ENCODE measurements at places on chromosomes 5 and 9.
A peak's percentile ranks its signal among the peaks of the same experiment; 100 is the strongest.

DNA sequence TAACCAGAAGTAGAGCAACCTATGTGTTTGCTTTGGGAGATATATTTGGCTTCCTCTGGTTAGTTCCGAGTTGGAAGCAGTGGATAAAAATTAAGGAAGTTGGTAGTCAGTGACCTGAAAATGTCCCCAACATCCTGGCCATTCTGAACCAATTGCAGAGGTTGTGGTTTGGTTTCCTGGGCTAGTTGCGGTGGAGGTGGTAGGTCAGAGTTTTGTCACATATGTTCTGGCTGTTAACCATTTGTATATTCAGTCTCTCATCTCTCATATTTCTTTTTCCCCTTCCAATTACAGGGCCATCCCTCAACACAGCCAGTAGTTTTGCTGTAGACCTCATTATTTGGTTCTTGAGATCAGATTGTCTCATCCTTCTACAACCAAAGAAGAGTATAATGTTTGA lies 1026.9 kb downstream of the PTPRD start:
- no peak for DNase-seq

- no peak for DNase-seq
Observed at GRCh38 chr5:112634166-112634565, 103.5 kb upstream of the APC start.

DNA sequence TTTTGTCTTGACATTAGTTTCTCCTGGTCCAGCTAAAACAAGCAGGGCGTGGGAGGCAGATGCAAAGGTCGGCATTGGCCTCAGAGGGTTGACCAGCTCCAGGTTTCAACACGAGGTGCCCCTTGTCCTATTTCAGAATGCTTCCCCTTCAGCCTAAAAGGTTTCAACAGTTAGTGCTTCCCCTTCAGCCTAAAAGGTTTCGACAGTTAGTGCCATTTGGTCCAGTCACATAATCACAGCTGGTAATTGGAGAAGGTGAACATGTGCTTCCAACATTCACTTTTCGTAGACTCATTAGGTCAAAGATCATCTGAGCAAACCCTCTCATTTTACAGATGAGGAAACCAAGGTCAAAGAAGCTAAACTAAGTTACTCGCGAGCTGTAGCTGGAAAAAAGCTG lies 270.3 kb upstream of the MAP3K1 start:
- DNase-seq, result no peak

GRCh38 chr9:11319538-11319937 lies 706.7 kb upstream of the PTPRD start:
- no peak for DNase-seq

- no peak for DNase-seq
Observed at GRCh38 chr5:14395411-14395810, 186.2 kb upstream of the OTULINL start.

DNA sequence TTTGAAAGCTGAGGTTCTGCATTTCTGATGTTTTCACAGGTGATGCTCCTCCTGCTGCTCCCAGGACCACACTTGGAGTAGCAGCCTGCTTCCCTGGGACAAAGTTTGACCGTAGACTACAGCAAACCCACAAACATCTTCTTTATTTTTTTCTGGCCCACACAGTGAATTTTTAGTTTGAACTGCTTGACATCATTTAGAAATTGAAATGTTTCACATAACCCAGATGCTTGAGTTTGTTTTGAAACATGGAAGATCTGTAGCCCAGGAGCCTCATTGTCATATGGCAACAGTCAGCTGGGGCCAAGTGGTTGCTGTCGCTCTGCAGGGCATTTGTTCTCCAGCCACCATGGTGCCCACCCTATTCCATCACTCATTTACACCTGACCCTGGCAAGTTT lies 8.4 kb downstream of the SH3TC2 start:
- DNase-seq, result no peak

DNA sequence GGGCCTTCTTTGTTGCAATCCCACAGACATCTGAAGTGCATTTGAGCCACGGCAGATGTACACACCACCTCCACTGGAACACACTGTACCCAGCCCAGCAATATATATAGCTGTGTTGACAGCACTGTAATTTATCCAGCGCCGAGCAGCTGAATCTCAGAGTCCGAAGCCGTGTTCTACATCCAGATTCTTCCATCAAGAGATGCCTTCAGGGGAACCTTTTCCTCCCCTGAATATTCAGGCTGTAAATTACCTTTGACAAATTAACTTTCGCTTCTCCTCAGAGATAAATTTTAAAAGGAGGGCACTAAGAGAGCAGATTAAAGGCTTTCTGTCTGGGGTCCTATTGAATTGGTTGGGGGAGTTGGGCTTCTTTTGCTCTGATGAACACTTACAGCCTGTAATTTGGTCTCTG lies 76.4 kb downstream of the ROR2 start:
- DNase-seq, result no peak

DNA sequence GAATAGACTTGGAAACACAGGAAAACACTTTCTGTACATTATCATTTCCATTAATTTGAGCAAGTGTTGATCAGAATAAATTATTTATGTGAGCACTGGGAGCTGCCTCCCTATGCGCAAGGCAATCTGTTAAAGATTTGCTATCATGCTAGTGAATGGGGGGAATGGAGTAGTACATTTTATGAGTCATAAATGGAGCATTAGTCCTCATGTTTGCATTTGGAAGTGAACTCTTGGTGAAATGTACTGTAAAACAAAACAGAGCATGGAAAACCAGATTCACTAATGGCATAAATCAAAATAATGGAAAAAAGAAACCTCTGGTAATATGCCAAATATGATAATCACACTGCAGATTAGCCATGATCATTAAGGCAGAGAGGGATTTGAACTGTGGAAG lies 40.5 kb upstream of the TMC1 start:
- no peak for DNase-seq

DNA sequence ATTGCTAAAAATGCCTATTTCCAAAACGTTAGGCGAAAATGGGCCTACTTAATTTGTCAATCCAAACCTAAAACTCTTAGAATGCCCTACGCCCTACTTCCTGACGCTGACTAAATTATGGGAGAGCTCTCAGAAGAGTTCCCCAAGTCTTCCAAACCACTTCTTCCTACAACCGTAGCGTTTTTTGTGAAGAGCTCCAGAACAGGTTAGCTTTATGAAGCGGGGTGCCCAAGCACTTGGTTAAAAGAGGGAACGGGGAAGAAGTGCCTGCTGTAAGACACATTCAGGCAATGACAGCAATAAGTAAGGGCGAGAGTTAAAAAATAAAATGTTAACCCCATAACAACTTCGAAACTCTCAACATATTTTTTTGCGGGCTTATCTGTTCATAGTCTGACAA lies 2.8 kb downstream of the ELAVL2 start:
- DNase-seq, result no peak

GRCh38 chr5:141850244-141850768 lies 27.9 kb downstream of the PCDH1 start:
- DNase-seq, result peak; percentile 39

DNA sequence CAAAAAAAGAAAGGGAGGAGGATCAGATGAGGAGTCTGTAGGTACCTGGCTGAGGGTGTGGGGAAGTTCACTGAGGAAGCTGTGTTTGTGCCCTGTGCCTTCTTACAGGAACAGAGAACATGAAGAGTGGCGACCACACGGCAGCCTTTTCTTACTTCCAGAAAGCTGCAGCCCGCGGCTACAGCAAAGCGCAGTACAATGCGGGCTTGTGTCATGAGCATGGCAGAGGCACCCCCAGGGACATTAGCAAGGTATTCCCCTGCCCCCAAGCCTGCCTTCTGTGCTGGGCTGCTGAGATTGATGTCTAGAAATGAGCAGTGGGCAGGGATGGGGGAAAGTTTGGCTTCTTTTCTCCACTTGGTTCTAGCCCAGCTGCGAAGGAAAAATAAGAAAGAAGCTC lies 9.5 kb downstream of the DELE1 start:
- DNase-seq, result no peak

DNA sequence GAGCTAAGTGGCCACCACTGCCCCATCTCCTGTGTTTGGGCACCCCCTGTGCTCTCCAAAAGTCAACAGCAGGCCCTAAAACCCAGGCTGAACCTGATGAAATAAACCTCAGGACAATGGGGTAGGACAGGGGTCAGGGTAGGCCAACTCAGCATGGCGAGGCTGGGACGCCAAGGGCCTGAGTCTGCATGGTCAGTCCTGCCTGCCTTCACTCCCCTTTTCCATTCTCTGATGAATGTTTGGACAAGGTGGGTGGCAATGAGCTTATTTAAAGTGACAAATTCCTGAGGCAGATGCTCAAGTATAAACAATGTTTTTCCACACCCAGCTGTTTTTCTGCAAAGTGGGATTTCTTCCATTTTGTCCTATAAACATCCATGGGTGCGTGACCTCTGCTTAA lies 47.2 kb upstream of the CXCL14 start:
- no peak for DNase-seq

- DNase-seq, result no peak
Observed at GRCh38 chr5:96232602-96233001, 200.4 kb downstream of the PCSK1 start.

DNA sequence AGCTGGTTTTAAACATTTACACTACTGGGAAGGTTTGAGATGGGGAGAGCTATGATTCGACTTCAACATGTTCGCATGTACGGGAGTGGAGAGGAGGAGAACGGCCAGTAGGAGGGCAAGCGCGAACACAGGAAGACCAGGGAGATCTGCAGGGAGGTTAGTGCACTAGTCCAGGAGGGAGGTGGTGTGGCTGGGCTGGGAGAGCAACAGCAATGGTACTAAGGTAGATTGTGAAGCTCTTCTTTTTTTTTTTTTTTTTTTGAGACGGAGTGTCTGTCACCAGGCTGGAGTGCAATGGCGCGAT lies 16.6 kb downstream of the IER5L start:
- no peak for DNase-seq

DNA sequence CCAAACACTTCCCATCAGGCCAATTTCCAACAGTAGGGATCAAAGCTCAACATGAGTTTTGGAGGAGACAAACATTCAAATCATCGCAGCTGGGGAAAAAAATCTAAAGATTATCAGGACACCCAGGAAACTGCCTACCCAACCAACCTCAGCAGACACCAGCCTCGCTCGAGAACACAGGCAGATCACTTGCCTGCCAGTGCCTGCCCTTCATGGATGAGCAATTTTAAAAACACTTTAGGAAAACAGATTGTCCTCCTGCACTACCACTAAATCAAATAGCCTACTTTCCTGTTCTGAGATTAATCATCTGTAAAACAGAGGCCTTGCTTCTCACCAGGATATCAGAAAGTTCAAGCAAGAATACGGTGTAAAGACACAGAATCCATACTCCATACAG lies 14.7 kb upstream of the TMEM174 start:
- no peak for DNase-seq

DNA sequence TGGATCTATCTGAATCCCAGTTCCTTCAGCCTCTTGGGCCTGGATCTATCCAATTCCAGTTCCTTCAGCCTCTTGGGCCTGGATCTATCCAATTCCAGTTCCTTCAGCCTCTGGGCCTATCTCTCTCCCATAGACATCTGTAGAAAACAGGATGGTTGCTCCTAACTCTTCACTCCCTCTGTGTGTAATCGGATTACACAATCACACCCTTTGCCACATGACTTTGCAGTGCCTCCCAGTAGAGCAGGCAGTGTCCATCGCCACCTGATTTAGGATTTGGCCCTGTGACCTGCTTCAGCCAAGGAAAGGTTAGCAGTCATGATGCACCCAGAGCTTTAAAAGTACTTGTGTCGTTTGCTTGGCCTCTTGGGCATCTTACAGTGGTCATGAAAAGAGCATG lies 56.7 kb downstream of the LHX2 start:
- DNase-seq, result no peak

GRCh38 chr5:126137891-126138280 lies 285.3 kb upstream of the GRAMD2B start:
- DNase-seq, result no peak

GRCh38 chr5:177545487-177546257 lies 8.7 kb downstream of the FAM193B start:
- DNase-seq, result no peak

DNA sequence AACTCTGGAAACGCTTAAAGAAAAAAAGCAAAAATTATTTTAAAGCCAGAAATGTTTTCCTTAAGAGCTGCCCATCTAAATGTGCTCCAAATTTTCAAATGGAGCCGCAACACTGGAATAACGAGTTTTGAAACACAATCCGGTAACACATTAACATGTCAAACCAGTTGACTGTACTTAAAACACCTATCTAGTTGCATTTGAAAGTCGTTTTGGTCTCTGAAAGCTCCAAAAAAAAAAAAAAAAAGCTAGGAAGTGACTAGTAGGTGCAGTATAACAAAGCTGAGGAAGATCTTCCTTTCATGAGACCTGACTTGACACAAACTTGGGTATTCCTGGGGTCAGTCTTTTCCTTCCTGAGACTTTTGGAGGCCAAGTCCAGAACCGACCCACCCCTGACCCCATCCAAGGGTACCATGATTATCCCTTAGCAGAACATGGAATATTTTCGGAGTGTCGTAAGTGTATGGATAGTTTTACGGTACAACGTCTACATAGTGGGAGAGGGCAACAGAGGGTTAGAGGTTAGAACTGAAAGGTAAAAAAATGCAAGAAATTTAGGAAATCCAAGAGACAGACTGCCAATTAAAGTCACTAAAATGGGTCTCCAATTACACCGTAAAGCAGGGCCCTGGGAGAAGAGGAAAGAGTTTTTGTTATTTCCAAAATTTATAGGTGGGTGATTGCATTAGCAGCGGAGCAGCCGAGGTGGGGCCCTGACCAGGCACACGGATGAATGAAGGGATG lies 812 bp downstream of the CETN3 start:
- DNase-seq, result no peak

DNA sequence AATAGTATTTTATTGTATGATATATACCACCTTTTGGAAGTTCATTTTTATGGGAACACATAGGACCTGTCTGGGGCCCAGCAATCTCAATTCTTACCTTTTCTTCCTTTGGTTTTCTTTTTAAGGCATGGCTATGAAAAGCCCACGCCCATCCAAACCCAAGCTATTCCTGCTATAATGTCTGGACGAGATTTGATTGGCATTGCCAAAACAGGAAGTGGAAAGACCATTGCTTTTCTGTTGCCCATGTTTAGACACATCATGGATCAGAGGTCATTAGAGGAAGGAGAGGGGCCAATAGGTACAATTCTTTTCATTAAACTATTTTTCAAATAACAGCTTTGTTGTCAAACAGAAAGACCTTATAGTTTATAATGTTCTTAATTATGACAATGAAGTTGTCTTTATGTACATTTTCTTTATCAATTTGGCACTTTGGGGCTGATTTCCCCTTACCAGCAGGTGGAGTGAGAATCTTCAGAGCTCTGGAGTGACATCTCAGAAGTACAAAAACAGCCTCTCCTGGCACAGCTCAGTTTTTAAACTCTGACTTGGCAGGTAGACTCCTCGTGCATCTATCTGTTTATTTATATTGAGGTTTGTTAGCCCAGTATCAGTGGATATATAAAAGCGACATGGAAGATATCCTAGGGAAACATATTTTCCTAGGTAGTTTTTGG lies 25.8 kb downstream of the DDX46 start:
- DNase-seq, result no peak

DNA sequence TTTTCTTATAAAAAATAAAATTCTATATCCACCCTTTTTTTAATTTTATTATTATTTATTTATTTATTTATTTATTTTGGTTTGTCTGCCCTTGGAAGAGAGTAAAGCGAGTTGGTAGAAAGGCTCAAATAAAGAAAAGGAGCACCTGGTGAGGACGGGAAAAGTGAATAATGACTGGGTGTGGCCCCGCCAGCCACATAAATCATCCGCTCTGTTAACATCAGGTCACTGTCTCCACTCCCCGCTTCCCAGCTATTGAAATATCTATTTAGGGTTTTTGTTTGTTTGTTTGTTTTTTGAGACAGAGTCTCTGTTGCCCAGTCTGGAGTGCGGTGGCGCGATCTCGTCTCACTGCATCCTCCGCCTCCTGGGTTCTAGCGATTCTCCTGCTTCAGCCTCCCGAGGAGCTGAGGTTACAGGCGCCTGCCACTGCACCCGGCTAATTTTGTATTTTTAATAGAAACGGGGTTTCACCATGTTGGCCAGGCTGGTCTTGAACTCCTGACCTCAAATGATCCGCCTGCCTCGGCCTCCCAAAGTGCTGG lies 844 bp downstream of the POLR3G start:
- no peak for DNase-seq
